ENCODE measurements at places on chromosomes 2 and 18. TPM values are rescaled to one million over a fixed set of nuclear protein-coding genes. Genes with fewer than 3 reads are reported as not detected.

The SCN7A gene
- total RNA-seq: not detected

The PARD6G gene
- total RNA-seq: not detected

The ACMSD gene
- total RNA-seq: not detected

DNA sequence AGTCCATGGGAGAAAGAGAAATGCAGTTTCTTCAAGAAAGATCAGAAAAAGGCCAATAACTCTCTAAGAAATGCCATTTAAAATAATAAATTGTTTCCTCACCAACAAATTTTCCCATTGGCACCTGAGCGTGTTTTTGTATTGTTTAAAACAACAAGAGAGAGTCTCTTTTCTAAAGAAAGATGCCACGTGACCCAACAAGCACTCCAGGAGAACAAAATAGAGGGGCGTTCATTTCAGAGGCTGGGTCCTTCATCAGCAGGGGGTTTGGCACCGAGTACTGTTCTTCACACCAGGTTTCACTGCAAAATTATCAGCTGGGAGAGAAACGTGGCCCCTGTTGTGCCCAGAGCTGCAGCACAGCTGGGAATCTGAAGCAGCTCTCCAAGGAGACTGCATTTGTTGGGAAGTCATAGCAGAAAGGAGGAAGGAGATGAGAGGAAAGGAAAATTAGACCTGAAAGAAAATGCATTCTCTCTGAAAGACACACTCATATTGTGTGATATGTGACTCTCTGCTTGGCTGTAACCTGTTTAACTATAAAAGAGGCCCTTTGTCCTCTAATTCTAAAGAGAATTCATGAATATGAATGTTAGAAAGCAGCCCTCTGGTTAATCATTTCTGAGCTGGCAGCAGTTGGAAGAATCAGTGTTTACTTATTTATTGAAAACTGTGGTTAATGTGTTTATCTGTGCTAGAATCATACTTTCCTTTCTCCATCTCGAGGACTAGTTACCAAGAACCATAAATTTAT, 205.3 kb upstream of the CDH20 start:
- DNase-seq: no peak

DNA sequence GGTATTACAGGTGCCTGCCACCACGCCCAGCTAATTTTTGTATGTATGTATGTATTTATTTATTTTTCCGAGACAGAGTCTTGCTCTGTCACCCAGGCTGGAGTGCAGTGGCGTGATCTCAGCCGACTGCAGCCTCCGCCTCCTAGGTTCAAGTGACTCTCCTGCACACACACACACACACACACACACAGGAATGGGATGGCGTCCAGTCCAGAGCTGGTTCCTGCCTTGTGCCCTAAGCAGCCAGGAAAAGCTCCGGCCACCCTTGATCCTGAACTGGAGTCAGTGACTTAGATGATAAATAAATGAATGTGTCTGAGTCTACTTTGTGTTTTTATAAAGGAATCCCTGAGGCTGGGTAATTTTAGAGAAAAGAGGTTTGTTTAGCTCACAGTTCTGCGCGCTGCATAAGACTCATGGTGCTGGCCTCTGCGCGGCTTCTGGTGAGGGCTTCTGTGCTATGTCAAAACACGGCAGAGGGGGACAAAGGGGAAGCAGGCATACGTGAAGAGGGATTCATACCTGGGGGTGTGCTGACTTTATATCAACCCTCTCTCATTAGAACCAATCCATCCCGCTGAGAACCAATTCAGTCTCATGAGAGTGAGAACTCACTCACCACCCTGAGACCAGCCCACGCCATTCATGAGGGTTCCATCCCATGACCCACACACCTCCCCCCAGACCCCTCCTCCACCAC, 59.7 kb upstream of the PHLPP1 start:
- DNase-seq: no peak

DNA sequence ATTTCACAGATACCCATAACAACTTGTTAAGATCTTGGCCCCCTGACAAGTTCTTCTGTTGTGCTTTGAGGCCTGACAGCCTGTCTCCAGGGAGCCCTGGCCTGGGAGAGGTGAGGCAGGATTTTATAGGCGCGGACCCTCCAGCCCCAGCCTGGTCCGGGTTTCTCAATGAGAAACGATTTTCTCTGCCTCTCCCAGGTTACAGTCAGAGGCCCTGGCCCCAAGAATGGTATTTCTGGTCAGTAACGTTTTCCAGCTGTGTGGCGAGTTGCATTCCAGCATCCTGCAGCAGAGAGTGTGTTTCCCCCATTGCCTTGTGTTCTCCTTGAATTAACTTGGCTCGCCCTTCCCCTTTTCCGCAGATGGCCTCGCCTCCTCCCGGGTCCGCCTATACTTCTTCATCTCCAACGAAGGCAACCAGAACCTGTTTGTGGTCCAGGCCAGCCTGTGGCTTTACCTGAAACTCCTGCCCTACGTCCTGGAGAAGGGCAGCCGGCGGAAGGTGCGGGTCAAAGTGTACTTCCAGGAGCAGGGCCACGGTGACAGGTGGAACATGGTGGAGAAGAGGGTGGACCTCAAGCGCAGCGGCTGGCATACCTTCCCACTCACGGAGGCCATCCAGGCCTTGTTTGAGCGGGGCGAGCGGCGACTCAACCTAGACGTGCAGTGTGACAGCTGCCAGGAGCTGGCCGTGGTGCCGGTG, 3.0 kb downstream of the INHBB start:
- DNase-seq: no peak

GRCh38 chr2:163471947-163472346, 263.9 kb downstream of the FIGN start:
- no peak for DNase-seq

DNA sequence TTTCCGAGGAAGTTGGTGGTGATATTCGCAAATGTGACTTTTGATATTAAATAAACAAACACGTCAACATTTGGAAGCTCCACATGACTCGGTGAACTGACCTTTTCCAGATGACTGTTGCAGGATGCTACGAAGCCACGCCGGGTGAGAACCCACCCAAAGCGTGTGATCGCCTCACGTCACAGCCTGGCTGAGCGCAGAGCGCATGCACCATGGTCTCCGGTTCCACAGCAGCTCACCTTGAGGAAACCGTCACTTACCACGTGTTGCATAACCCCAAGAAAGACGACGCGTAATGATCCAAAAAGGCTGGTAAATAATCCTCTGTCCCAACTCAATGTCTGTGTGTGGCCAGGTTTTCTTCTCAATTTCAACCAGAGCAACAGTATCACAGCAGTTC, 64.5 kb upstream of the CTDP1 start:
- peak; percentile 2 for DNase-seq

All from activated B cell treated with CpG ODN at 0.5 μM for 24 hours (primary cell).